ENCODE measurements at places on chromosomes 11 and 22. TPM values are rescaled to one million over a fixed set of nuclear protein-coding genes. Genes with fewer than 3 reads are reported as not detected.

The AIFM3 gene
- not detected for total RNA-seq

DNA sequence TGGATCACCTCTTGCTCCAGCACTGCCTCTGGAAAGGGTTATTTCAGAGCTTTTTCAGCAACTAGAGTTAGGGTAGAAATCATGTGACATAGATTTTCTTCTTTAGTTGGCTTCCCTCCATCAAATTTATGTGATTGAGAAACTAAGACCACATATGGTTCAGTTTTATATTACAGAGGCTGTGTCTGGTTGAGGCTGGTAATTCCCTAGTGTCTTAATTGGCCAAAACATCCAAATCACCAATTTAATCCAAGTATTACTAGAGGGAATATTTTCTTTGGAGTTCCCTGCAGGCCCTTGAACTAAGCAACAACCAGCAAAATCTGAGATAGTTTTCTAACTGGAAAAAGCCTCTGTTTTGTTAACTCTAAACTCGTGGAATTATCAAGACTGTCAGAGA, 136.3 kb downstream of the ARHGAP42 start:
- ATAC-seq: no peak

- no peak for ATAC-seq
Observed at GRCh38 chr11:38416141-38416540, 1818.1 kb upstream of the RAG2 start.

DNA sequence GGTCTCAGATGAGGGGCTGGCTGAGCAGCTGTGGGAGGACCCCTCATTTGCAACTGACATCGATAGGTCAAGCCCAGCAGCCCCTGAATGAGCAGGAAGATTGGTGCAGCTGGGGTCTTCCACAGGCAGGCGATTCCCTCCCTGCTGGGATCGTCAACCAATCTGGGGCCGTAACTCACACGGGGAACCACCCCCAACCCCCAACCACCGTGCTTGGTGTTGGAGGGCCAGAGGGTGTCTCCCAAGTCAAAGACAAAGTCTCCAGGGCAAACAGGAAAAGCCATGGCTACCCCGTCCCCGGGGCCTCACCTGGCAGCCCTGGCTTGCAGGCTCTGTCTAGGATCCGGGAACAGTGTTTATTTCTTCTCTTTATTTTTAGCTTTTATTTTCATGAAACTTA, 26.9 kb upstream of the SCUBE1 start:
- ATAC-seq: no peak

The DNHD1 gene
- total RNA-seq: 39.3 TPM

The ZW10 gene
- total RNA-seq: 24.8 TPM

The C22orf42 gene
- total RNA-seq: not detected

DNA sequence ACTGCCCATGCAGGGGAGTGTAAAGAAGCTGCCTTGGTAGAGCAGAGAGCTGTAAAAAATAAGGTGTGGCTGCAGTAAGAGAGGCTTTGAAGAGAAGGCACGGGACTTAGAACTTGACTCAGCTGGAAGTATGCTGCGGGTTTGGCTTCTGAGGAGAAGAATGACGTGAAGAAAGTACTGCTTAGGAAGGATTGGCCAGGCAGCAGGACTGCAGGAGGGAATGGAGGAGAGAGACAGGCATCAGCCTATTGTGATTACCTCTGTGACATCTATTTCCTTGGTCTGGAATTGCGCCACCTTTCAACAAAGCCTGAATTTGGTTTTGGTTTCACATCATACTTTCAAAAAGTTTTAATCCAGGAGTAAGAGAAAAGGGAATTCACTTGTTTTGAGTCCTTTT, 22.5 kb downstream of the PRRG4 start:
- ATAC-seq: no peak

The HSD17B12 gene
- 32.2 TPM for total RNA-seq

GRCh38 chr11:17498475-17498874, 21.8 kb upstream of the ABCC8 start:
- ATAC-seq: no peak

- ATAC-seq: no peak
Observed at GRCh38 chr11:9875862-9876261, 212.0 kb downstream of the SWAP70 start.

DNA sequence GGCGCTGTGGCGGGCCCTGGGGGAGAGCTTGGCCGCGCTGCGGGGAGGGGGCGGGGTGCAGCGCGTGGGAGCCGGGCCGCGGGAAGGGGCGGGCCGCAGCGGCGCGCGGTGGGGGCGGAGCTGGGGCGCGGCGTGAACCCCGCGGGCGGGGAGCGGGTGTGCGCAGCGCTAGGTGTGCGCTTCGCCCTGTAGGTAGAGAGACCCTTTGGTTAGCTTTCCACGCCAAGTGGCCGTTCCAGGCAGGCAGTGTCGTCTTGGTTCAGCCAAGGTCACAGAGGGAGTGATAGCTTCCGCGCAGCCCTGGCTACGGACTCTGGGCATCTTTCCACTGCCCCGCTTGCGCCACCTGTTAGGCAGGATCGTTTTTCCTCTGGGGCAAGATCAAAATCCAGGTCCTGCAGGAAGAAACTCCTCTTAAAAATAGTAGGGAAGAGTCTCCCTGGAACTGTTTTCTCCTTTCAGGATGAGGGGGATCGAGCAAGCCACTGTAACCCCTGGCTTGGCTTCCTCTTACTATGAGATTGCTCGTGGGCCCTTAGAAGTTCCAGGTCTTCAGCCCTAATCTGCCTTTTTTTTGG, 434 bp downstream of the BANF1 start:
- ATAC-seq: peak; percentile 83

The SLC25A45 gene
- total RNA-seq: 20.1 TPM

GRCh38 chr11:11265994-11266606, 87.0 kb downstream of the CSNK2A3 start:
- peak; percentile 71 for ATAC-seq

GRCh38 chr11:58152781-58153180, 27.5 kb upstream of the OR9I1 start:
- no peak for ATAC-seq

DNA sequence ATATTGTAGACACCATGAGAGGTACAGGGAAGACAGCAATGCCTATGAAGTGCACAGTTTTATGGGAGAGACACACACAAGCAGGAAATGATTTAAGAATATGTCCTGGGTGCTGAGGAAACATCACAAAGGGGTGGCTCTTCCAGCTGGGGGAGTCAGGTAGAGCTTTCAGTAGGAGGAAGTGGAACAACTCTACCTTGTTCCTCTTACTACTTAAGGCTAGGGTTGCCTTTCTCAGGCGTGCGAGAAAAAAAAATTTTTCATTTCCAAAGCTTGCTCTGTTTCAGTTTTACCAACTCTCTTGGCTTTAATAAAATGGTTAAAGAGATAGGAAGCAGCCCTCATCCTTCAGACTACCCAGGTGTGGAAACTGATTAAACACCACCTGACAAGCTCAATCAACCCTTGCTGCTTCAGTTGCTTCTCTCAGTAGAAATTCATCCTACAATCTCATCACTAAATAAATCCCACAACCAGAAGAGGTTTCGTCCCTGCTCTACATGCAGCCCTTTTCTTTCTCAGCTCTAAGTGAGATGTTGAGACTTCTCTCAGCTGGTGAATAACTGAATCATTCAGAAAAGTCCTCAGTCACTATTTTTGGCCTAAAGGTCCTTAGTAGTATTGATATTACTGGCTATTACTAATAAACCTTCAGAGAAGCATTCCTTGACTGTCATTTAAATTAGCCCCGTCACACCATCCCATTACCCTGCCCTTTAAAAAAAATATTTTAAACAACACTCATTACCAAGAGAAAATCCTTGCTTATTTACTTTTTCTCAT, 5.9 kb downstream of the ABTB2 start:
- ATAC-seq: no peak

DNA sequence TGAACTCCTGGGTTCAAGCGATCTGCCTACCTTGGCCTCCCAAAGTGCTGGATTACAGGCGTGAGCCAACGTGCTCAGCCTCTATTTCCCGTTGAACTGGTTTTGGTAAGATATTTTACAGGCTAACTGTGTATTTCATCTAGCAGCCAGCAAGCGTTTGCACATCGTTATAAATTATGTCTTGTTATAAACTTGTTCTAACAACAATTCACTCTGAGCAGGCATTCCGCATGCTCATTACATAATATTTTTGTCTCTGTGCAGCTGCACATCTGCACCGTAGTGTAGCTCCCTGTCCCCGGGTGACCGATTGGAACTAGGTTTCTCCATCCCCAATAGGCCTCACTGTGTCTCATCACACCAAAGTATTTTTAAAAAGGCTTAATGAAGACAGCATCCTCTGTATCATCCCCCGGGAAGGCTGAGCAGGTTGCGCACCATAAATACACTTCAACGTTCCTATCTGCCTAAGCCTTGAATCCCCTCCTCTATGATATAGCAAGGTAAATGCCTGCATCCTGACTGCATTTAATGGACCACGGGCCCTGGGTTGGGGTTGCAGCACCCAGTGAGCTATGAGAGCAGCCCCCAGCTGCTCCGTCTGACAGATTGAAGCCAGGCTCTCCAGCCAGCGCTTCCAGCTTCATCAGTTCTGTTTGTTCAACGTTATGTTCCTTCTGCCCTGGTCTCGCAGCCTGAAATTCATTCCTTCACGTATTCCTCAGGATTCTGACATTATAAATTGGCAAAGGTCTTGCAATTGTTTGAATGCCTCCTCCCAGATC, 47.7 kb downstream of the TST start:
- ATAC-seq: no peak

DNA sequence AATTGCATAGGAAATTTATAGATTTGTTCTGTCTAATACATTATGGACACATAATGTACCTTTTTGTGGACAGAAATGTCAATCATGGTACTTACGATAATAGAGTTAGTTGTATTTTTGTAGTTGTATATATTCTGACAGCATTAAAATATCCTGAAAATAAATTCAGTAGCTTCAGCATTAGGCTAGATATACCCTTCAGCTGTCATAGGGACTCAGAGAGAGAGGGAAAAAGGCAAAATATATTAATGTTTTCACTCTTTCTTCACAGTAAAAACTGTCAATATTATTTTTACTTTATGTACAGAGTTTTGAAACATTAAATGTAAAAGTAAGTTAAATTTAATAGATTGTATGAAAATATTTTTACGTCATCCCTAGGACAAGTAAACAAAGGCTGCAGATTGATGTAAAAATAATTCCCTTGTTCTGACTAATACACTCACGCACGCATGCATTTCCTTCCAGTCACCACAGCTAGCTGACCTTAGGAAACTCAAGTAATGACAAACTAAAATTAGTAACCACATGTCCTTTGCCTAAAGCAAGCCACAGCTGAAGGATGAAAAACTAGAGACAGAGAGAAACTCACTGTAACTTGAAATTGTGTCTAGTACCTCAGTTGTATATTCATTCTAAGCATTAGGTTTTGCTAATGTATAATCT, 104.7 kb upstream of the CARD18 start:
- ATAC-seq: no peak

DNA sequence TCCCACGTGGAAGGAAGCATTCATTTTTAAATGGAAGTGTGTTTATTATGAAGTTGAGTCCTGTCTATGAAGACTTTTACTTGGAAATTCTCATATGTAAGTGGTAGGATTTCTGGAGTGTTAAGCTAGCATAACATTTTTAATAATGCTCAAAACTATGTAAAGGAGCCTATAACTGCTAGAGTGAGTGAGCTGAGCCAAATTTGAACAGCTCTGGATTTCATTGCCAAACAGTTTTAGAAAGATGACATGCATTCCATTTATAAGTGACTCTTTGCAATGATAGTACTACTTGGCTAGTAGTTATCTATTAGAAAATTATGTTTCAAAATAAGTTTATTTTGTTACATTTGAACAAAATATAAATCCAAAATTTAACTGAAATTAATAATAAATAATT, 721.2 kb downstream of the LUZP2 start:
- ATAC-seq: no peak

The SIDT2 gene
- total RNA-seq: 43.9 TPM

- no peak for ATAC-seq
Observed at GRCh38 chr22:45261407-45262088, 20.9 kb upstream of the KIAA0930 start.

DNA sequence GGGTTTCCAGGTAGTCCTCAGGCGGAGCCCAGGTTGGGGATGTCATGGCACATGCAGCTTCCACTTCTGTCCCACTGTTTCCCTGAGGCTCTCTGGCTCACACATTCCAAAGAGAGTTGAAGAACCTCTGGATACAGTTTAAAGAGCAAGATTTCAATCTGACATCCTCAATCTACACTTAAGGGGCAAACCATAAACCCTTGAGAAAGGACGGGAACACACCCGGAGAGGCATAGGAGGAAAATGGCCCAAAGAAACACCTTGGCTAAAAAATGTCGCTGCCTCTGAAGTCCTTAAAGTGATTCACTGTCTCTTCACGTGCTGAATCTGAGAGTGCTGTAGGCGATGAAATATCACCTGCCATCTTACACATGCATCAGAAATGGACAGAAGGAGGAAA, 70.9 kb upstream of the ARFGAP3 start:
- no peak for ATAC-seq

- ATAC-seq: no peak
Observed at GRCh38 chr11:46279126-46280099, 2.0 kb downstream of the CREB3L1 start.

GRCh38 chr11:7186190-7186589, 65.5 kb upstream of the SYT9 start:
- ATAC-seq: no peak

The KRTAP5-7 gene
- total RNA-seq: 0.17 TPM

- ATAC-seq: peak; percentile 85
Observed at GRCh38 chr11:110337570-110338193, 41.3 kb upstream of the RDX start.

The MMP12 gene
- total RNA-seq: not detected

The CCDC87 gene
- total RNA-seq: 0.11 TPM

DNA sequence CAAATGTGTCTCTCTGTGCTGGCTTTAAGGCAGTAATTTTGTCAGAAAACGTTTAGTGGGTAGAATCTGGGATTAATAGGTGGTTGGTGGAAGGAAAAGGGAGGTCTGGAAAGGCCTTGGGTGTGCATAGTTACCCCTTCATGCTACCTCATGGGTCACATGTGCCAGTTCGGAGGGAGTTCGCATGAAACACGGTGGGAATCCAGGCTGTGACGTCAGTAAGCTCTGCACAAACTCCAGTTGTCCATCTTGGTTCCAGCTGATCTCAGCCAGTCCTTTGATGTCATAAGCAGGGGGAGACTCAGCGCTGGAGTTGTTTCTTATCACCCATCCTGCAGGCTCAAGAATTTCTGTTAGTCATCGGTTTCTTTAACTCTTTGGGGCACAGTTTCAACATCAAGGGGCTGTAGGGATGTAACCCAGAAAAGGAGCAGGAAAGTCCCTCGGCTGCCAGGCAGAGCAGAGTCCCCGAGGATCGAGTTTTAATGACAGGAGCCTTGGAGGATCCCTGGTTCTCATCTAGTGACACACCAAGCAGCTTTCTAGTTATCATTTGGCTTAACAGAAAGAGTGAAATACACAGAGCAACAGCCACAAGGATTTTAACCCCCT, 28.9 kb downstream of the MOV10L1 start:
- ATAC-seq: no peak

The PKP3 gene
- not detected for total RNA-seq

DNA sequence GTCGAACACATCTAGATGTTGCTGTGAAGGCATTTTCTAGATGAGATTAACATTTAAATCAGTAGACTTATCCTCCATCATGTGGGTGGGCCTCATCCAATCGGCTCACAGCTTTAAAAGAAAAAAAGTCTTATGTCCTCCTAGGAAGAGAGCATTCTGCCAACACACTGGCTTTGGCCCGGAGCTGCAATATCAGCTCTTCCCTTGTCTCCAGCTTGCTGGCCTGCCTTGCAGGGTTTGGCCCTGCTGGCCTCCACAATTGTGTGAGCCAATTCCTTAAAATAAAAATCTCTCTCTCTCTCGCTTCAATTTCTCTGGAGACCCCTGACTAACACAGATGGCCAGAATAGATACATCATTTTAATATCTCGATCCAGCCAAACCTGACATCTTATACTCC, 13.1 kb upstream of the ABCC8 start:
- no peak for ATAC-seq

The CCDC81 gene
- total RNA-seq: 1.0 TPM

The HORMAD2 gene
- not detected for total RNA-seq

- ATAC-seq: no peak
Observed at GRCh38 chr22:27075028-27075678, 417.8 kb downstream of the MIAT start.
